SHP77 (cell line): ENCODE measurements at places on chromosomes 6 and 20.

DNA sequence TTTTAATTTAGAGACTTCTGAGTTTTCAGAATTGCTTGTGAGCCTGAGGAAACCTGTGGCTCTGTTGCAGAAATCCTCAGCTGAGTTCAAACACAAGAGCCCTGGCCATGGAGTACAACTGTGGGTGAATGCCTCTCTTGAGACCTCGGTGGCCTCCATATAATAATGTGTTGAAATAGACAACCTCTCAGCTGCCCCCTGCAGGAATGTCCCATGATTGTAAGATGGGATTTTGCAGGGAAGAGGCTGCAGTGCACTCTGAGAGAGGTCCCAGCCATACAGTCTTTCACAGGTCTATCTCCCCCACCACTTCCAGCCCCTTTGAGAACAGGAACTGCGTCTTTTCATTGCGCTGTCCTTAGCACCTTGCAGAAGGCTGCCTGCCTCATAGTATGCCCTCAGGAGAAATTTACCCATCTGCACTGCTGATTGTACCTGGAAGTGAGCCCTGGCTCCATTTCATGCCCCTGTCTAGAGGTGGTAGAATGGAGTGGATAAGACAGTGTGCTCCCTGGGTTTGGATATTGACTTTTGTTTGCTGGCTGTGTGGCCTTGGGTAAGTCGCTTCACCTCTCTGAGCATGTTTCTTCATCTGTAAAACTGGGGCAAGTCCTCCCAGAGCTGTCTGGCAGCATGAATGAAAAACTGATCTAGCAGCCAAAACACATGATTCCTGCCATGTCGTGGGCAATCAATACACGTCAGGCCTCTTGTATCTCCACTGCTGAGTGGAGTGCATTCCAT, 16.8 kb upstream of the CDH22 start:
- peak; percentile 32 for DNase-seq

DNA sequence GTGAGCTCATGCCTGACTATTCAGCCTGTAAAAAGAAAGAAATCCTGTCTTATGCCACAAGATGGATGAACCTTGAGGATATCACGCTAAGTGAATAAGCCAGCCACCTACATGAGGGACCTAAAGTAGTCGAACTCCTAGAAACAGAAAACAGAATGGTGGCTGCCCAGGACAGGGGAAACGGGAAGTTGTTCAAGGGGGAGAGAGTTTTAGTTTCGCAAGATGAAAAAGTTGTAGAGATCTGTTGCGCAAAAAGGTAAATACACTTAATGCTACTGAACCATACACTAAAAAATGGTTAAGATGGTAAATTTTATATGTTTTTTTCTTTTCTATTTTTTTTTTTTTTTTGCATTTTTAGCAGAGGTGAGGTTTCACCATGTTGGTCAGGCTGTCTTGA, 74.1 kb upstream of the RALY start:
- DNase-seq: no peak

DNA sequence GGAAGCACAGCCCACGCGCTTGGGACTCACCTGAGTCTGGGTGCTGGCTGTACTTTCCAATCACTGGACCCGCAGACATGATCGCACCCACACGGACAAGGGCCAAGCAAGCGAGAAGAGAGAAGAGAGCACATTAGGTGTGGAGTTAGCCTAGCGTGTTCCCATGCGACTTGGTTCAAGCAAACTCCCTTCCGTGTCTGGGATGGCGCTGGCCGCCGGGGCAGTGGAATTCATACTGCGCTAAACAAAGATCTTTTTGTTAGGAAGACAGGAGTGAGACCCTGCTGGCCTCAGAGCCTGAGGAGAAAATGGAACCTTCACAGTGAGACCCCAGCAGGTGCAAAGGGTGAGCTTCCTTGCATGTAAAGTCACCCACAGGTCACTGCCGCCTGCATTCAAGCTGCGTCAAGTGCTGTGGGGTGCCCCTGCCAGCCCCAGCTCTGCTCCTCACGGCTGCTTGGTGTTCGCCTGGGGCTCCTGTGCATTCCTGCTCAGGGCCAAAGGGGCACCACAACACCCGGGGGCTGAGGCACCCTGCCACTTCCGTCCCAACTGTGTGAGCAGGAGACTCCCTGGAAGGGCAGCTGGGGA, 26.4 kb downstream of the PSMG4 start:
- no peak for DNase-seq

GRCh38 chr6:127481111-127481510, 21.9 kb upstream of the KIAA0408 start:
- DNase-seq: no peak
